ENCODE measurements at places on chromosomes 2 and 18.
A peak's percentile ranks its signal among the peaks of the same experiment; 100 is the strongest.

DNA sequence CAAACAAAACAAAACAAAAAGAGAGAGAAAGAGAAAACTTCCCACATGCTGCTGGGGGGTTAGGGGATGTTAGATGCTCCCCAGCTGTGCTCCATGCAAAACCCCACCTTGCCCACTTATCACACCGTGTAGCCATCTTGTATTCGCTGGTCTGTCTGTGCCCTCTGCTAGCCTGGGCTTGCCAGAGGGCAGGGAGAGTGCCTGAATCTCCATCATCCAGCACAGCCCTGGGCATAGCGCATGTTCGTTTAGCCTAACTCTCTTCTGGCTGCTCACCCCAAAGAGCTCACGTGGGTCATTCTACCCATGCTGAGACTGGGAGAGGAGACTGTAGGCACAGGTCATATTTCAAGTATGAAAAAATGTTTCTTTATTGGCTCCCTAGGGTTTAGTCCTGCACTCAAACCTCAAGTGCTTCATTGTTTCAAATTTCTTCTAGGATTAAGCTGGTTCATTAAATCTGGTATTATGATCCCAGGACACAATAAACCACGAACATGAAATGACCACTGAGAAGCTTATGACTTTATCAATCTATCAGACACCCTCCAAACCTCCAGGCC, 100.5 kb downstream of the KCNF1 start:
- no peak for DNase-seq

GRCh38 chr18:69865776-69866175, 81.9 kb downstream of the CD226 start:
- no peak for DNase-seq

DNA sequence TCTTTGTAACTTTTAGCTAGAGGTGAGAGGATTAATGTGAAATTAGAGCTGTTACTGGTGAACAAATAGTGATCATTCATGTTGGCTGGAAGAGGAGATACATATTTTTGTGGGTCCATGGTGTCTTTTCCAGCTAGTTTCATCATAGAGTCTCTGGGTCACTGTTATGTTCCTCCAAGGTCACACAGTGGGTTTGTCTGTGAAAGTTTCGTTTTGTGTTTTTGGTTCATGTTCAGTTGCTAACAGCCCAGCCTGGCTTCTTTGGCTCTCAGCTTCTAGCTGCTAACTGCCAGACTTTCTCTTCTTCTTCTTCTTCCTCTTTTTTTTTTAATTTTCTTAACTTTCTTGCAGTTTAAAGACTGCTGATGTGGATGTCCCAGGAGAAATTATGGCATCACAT, 480.0 kb upstream of the SYT4 start:
- DNase-seq = no peak

DNA sequence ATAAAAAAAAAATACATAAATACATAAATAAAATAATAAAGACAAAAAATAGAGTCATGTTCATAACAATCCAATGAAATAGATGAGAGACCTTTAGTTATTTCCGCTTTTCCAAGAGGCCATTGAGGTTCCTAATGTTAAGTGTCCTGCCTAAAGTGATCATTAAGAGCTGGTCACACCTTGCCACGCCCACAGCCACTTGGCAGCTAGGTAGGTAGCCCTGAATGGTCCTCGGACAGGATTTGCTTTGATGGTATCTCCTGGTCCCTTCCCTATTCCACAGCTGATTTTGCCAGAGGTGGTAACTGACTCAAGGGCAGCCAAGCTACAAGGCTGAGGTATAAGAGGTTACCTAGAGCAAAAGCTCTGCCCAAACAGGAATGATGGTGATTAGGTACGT, 24.5 kb upstream of the TANC1 start:
- DNase-seq = no peak

DNA sequence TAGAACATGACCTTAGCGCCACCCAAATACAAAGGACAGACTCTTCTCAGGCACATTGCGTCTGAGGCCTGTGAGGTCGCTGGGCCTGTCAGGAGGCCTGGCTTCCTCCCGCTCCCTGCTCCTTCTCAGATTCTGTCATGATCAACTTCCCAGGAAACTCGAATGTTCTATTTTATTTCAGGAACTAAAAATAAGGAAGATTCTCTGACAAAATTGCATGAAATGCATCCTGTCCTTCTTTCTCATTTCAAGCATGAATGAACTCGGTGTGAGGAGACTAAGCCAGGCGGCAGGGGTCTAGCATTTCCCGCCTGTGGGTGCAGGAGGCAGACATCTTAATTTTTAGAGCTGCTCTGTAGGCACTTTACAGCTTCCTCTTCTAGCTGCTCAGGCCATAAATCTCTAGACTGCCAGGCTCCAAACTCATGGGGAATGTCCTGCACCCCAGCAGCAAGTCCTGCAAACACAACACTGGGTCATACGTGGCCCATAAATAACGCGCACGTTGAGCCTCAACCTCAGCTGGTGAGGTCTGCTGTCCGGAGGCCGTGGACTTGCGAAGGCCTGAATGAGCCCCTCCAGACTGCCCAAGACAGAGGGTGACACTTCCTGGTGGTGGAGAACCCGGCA, 109.7 kb upstream of the ZNF236 start:
- DNase-seq = no peak

DNA sequence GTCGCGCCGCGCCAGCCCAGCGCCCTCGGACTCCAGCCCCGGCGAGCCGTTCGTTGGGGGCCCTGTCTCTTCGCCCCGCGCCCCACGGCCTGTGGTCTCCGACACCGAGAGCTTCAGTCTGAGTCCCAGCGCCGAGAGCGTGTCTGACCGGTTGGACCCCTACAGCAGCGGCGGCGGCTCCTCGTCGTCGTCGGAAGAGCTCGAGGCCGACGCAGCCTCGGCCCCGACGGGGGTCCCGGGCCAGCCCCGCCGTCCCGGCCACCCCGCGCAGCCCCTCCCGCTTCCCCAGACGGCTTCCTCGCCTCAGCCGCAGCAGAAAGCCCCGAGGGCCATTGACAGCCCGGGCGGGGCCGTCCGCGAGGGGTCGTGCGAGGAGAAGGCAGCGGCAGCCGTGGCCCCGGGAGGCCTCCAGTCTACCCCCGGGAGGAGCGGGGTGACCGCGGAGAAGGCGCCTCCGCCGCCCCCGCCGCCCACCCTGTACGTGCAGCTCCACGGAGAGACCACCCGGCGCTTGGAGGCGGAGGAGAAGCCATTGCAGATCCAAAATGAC, 1.4 kb downstream of the PHLPP1 start:
- peak; percentile 72 for DNase-seq

GRCh38 chr2:102806250-102806837, 44.5 kb downstream of the TMEM182 start:
- DNase-seq = peak; percentile 73

GRCh38 chr2:88627055-88627855, at the start of gene EIF2AK3:
Gene EIF2AK3, minus strand, starts transcription at chr2:88627464. Its CDS starts 190 bp downstream, at chr2:88627274.
- DNase-seq = peak; percentile 93

- DNase-seq = no peak
These were observed 75.2 kb upstream of the CTNNA2 start for GRCh38 chr2:79437433-79438267.

- no peak for DNase-seq
These were observed 51.8 kb downstream of the AKAIN1 start for GRCh38 chr18:5145168-5145825.

DNA sequence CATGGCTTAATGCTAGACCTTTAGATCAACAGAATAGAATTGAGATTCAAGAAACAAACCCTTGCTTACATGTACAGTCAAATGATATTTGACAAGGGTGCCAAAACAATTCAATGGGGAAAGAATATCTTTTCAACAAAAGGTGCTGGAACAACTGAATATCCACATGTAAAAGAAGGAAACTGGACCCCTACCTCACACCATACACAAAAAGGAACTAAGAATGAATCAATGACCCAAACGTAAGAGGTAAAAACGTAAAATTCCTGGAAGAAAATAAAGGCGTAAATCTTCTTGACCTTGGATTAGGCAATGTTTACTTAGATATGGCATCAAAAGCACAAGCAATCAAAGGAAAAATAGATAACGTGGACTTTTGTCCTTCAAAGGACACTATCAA, 43.1 kb downstream of the BAZ2B start:
- DNase-seq = no peak

DNA sequence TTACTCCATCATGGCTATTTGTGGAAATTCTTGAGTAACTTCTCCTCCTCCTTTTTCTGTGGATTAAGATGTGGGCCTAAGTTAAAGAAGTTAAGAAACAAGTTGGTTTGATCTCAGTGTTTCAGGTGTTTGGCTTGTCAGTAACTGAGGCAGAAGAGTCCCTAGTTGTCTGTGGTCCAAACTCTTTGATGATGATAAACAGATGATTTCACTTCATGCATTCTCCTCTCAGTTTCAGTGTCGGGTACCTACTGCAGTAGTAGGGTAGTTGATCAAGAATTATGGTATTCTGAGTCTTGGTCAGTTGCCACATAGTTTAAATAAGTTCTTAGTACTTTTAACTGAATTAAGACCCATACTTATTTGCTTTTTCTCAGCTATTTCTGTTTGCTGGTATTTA, 85.6 kb downstream of the NCOA1 start:
- DNase-seq = no peak

- no peak for DNase-seq
These were observed 21.6 kb downstream of the SMAD7 start for GRCh38 chr18:48929212-48929612.

DNA sequence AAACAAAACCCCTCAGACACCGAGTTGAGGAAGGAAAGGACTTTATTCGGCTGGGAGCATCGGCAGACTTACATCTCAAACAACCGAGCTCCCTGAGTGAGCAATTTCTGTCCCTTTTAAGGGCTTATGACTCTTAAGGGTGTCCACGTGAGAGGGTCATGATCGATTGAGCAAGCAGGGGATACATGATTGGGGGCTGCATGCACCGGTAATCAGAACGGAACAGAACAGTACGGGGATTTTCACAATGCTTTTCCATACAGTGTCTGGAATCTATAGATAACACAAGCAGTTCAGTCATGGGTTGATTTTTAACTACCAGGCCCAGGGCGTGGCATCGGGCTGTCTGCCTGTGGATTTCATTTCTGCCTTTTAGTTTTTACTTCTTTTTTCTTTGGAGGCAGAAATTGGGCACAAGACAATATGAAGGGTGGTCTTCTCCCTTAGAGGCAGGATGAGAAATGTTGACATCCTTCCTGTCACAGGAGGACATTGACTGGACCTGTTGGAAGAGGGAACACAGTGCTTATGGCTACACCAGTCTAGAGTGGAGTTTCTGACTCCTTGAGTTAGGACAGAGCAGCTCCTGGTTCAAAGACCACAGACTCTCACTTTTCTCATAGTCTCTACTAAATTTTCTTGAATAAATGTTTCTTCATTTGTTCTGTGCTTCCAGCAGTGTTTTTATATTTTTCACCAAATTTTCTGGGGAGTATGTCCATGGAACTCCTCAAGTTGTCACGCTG, 35.8 kb downstream of the SPOPL start:
- DNase-seq = no peak

DNA sequence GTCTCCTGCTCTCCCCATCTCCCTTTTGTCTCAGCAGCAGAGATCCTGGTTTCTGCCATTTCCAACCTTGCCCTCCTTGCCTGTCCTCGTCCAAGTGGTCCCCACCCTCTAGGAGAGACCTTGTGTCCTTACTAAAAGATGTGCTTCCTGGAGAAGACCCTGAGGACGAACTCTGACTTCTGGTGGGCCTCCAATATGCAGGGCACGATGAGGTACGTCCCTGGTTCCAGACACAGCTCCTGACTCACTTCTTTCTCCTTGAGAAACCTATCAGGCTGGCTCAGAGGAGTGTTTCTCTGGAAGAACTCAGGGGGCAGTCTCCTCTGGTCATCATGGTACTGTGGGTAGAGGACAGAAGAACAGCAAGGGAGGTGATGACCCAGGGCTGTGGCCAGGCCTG, 28.2 kb downstream of the CAPN14 start:
- no peak for DNase-seq

DNA sequence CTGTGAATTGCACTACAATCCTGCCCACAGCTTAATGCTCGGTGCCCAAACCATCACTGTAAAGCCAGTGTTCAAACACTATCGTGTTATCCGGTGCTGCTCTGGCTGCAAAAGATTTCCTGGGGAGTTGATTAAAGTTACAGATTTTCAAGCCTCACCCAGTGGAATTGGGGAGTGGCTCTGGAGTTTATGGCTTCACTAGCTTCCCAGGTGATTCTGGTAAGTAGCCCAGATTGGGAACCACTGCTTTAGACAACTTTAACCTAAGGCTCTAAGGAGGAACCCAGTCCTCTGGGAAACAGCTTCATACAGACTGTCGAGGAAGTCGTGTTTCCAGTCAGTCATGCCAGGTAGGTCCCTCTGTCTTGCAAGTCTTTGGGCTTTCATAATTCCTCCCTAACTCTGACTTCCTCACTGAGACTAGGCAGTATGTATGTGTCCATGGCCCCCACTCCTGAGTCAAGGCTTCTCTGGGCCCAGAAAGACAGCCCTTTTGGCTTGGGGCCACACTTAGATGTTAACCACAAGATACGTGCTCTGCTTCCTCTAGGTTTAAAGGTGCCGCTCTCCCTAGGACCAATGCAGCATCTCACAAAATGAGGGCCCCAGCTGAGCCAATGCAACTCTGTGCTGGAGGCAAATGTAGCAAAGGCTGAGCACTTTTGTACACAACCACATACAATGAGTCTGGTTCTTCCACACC, 299.7 kb downstream of the PRKCE start:
- DNase-seq = no peak

- no peak for DNase-seq
These were observed 129.2 kb upstream of the KCNH7 start for GRCh38 chr2:162967811-162968210.

- no peak for DNase-seq
These were observed 77.7 kb upstream of the PELI1 start for GRCh38 chr2:64221935-64222334.

GRCh38 chr2:150479075-150479915, 8.2 kb downstream of the RND3 start:
- no peak for DNase-seq

DNA sequence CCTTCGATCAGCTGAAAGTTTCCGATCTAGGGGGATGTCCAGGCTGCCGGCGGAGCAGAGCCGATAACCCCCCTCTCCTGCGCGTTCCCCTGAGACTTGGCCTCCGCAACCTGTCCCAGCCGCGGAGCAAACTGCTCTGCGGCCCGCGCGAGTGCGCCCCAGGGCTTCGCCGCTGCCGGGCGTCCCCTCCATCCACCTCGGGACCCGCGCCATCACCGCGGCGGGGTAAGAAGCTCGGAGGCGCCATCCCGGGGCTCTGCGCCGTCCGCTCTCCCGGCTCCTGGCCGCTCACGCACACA, 990 bp upstream of the GDF7 start:
- DNase-seq = no peak

GRCh38 chr2:46020416-46020815, 276.8 kb upstream of the EPAS1 start:
- no peak for DNase-seq

DNA sequence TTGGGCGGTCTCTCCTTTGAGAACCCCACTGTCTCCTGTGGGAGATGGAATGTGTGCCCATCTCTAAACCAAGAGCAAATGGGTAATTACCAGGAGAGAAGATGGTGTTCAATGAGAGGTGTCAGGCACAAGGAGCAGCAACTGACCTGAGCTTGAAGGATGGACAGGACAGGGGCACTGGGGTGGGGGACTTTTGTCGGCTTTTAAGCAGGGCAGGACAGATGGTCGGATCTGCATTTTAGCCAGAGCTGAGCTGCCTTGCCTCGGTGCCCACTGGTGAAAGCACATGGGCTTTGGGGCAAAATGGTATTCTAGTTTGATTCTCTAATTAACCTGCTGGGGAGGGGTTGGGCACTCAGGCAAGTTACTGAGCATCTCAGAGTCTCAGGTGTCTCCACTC, 98.0 kb downstream of the INHBB start:
- no peak for DNase-seq

Data from GM10248 (cell line).